ENCODE measurements at places on chromosomes 13 and 19. TPM values are rescaled to one million over a fixed set of nuclear protein-coding genes. Genes with fewer than 3 reads are reported as not detected.

LAIR1 gene
- 4.5 TPM for total RNA-seq

ADGRE3 gene
- total RNA-seq = 0.28 TPM

CCDC169 gene
- total RNA-seq = not detected

FAAP24 gene
- 1.1 TPM for total RNA-seq

RFPL4A gene
- not detected for total RNA-seq

NCAN gene
- not detected for total RNA-seq

IGFL1 gene
- not detected for total RNA-seq

MED29 gene
- 13.8 TPM for total RNA-seq

PEPD gene
- 102 TPM for total RNA-seq

CCDC70 gene
- total RNA-seq = not detected

TEX101 gene
- total RNA-seq = not detected

KISS1R gene
- not detected for total RNA-seq

ZNF329 gene
- 5.4 TPM for total RNA-seq

KLK14 gene
- total RNA-seq = not detected

DLL3 gene
- not detected for total RNA-seq

TPRX1 gene
- not detected for total RNA-seq

USE1 gene
- 9.6 TPM for total RNA-seq

ZNF530 gene
- 7.1 TPM for total RNA-seq

ZNF302 gene
- 11.4 TPM for total RNA-seq

CEACAM20 gene
- 0.25 TPM for total RNA-seq

LRRC8E gene
- total RNA-seq = 3.3 TPM

PDE4C gene
- 0.75 TPM for total RNA-seq

NPAS1 gene
- not detected for total RNA-seq

ZNF460 gene
- total RNA-seq = 54.4 TPM

KANK3 gene
- total RNA-seq = 3.3 TPM

CARS2 gene
- 28.6 TPM for total RNA-seq

SYNE4 gene
- 4.4 TPM for total RNA-seq

Data from liver (tissue), 10 donors.